ENCODE measurements at places on chromosomes 5 and 9.

GRCh38 chr5:820245-820644 is 30.5 kb downstream of the ZDHHC11 start:
- no peak for DNase-seq

DNA sequence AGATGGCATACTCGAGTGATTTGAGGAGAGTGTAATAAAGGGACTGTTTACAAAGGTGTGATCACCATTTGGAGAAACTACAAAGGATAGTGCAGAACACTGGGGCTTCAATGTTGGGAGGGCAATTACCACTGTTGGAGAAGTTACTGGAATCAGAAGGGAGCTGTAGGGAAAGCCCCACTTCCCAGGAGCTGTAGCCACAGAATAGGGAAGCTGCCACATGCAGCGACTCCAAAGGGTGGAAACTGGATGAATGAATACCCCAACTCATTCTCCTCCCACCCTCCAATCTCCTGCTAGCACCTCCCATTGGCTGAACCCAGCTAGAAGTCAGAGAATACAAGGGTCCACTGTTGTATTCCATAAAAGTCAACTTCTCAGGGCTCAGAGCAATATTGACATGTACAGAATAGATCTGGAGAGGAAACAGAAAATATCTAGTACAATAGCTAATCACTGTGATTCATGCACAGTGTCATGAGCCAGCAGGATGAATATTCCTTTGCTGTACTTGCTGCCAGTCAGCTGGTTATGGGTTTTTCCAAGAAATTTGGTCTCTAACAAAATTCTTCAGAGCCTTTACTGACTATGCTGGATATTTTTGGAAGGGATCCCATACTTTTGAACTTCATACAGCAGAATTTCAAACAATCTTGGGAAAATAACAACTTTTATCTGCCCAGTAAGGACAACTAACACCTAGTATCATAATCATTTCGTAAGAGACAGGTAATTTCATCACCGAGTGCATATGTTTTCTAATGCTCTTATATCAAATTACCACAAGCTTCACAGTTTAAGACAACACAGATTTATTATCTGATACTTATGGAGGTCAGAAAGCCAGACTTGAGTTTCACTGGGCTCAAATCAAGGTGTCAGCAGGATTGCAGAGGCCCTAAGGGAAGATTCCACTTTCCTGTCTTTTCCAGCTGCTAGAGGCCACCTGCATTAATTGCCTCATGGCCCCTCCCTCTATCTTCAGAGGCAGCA is 39.6 kb downstream of the PDCD1LG2 start:
- DNase-seq, result peak; percentile 28

DNA sequence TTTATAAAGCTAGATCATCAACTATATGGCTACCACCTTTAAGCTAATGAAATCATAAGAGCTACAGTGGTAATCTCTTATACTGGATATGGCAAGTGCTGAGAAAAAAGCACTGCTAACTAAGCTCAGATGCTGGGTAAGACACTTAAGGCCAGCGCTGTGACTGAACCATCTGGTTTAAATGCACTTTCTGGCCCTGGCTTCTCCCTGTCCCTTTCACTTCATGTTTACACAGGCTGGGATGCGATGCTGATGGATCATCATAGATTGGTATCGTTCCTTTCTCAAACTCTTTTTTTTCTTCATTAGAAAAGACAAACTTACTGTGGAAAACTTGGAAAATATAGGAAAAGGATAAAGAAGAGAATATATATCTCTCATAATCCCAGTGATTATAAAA is 52.3 kb downstream of the KIF24 start:
- DNase-seq, result no peak

DNA sequence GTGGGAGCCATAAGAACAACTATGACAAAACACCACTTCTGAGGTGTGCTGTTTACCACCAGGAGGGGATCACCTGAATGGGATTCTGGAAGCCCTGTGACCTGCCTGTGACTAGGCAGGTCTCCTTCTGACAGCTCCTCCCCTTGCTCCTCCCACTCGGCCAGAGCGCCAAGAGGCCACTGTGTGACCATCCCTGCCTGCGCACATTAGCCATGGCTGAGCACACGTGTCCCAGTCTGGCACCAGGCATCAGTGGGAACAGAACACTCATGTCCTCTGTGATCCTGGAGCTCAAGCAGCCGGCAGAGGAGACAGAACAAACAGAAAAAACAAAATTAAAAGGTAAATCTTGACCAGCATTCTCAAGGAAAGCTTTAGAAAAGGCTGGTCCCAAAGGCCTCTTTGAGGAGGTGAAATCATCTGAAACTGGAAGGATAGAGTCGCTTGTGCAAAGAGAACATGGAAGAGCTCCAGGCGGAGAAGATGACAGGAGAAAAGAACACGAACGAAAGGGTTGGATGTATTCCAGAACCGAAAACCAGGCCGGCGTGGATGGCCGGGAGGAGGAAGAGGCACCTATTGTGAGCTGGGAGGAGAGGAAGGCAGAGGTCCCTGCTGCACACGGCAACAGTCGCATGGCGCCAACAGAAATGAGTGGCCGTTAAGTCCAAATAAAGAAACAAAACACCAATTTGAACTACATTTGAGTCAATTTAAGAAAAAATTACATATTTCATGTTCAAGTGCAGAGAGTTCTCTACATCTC is 5.1 kb downstream of the MED10 start:
- DNase-seq, result no peak

Measured in AG09309 (cell line).